ENCODE measurements at places on chromosomes 4 and X. TPM values are rescaled to one million over a fixed set of nuclear protein-coding genes. Genes with fewer than 3 reads are reported as not detected.

BEX5 gene
- total RNA-seq: 2.1 TPM

- no peak for DNase-seq
These were observed 14.4 kb downstream of the ANXA3 start for GRCh38 chr4:78565971-78566372.

SPATA18 gene
- 0.35 TPM for total RNA-seq

- DNase-seq: peak; percentile 56
These were observed 54.5 kb downstream of the TSPAN5 start for GRCh38 chr4:98603683-98604521.

- DNase-seq: no peak
These were observed 23.8 kb downstream of the VSIG4 start for GRCh38 chrX:66015900-66016689.

SEPSECS gene
- 12.9 TPM for total RNA-seq

TRPC5OS gene
- not detected for total RNA-seq

DNA sequence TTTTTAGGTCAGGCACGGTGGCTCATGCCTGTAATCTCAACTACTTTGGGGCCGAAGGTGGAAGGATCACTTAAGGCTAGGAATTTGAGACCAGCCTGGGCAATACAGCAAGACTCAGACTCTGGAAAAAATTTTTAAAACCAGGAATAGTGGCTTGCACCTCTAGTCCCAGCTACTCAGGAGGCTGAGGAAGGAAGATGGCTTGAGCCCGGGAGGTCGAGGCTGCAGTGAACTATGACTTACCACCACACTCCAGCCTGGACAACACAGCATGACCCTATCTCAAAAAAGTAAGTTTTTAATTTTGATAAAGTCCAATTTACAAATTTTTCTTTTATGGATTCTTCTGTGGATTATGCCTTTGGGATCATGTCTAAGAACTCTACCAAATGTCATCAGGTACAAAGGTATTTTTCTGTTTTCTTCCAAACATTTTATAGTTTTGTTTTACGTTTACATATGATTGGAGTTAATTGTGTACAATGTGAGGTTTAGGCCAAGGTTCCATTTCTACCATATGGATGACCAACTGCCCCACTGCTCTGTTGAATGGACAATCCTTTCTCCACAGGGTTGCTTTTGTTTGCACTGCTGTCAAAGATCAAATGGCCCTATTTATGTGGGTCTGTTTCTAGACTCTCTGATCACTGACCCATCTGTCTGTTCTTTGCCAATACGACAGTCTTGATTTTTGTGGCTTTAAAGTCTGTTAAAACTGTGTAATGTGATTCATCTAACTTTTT, 48.2 kb downstream of the CPLX1 start:
- DNase-seq: no peak

DNA sequence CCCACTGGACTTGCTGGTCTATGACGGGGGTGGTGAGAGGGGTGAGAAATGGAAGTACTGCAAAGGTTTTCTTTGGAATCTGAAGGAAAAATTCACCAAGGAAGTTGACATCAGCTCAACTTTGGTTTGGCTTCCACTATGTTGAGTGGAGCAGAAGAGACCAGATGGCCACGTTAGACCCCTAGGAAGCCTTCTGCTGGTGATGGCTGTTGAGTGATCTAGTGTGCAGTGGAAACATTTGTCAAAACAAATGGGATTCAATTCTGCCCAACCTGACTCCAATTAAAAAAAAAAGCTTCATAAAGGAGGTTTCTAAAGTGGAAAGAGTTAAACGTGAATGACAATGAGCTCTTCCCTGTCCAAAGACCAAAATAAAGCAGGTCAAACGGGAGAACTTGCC, 25.7 kb downstream of the SEL1L3 start:
- DNase-seq: no peak

DNA sequence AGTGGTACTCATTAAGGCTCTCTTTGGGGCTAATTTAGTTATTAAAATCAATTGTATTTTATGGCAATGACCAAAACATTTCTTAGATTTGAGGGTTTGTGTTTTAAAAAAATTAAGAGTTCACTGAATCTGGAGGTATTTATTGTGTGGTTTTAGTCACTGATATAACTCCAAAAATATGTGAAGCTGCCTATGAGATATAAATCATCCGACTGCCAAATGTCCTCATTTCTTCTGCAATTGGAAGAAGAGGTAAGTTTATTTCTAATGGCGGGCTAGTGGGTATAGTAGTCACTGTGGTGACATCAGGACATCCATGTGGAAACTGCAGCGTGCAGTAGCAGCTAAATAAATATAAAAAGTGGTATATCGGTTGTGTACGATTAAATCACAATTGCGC, 205.5 kb downstream of the MID1 start:
- no peak for DNase-seq

FAM241A gene
- 2.3 TPM for total RNA-seq

- no peak for DNase-seq
These were observed 285.4 kb downstream of the OPHN1 start for GRCh38 chrX:68147848-68148247.

DNA sequence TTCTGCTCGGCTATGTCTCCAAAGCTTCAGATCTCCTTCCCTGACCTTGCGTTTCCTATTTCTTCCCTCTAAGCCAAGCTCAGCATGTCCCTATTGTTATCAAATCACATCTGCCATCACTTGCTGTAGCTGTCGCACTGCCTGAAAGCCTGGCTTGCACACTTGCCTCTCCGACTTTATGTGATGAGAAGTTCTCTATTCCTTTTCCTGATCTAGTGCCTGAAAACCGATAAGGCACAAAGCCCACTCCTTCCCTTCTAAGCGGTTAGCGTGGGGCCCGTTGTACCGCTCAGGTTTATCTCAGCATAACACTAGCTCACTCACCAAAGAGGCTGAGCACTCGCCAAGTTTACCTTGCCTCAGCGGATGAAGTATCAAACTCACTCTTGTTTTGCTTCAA, 816 bp downstream of the NMU start:
- no peak for DNase-seq

ABCB7 gene
- total RNA-seq: 25.1 TPM

SH3TC1 gene
- total RNA-seq: 10.7 TPM

TMPRSS11F gene
- not detected for total RNA-seq

Measured in activated CD8-positive, alpha-beta memory T cell treated with anti-CD3 and anti-CD28 coated beads, Interleukin-2, amount 10 ng/mL, durations not matched to agents 7 days and 5 days (primary cell).